Fibroblast of skin of scalp (primary cell): ENCODE measurements at places on chromosomes 5 and 9.

DNA sequence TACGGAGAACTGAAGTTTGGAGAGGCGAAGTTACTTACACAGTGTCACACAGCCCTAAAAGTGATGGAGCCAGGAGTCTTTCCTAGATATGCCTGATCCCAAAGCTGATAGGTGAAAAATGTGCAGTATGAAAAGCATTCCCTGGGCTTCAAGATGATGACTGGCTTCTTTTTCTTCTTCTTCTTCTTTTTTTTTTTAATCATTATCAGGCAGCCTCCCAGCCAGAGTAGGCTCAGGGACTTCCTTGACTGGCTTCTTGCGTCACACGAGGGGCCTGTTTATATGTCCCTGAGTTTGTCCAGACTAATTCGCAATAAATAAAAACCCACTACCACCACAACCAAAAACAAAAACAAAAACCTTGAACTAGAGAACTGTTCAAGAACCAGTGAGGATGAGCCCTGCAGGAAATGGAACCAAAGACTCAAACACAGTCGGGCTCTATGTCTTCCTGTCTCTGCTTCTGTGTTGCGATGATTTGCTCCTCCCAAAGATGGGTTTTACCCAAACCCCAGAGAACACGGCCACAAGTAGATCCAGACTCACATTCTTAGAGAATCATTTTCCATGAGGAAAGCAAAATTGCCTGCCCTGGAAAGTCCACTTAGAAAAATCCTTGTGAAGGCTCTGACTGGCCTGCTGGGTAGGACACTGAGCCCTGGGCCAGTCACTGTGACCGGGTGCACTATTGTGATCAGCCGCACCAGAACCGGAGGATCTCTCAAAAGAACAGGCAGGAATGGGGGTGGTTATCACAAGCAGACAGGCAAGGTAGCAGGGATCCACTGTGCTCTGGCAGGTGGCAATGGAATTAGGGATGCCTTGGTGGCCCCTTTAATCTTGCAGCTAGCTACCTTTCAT lies 38.0 kb upstream of the ADAM19 start:
- no peak for DNase-seq

DNA sequence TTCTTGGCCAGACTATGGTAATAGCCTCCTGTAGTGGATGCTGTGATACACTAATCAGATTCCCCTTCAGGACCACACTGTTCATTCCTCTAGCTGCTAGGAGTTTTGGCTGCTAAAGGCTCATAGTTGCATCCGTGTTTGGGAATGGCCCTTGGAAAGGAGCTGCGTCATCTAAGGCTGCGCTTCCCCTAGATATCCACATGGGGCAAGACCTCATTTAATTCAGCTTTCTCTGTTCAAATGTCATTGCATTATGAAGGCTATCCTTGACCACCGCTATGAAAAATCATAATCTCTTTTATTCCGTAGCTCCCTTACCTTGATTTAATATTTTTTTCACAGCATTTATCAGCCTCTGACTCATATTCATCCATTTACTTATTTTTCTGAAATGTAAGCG lies 258.3 kb upstream of the NR4A3 start:
- DNase-seq, result no peak

DNA sequence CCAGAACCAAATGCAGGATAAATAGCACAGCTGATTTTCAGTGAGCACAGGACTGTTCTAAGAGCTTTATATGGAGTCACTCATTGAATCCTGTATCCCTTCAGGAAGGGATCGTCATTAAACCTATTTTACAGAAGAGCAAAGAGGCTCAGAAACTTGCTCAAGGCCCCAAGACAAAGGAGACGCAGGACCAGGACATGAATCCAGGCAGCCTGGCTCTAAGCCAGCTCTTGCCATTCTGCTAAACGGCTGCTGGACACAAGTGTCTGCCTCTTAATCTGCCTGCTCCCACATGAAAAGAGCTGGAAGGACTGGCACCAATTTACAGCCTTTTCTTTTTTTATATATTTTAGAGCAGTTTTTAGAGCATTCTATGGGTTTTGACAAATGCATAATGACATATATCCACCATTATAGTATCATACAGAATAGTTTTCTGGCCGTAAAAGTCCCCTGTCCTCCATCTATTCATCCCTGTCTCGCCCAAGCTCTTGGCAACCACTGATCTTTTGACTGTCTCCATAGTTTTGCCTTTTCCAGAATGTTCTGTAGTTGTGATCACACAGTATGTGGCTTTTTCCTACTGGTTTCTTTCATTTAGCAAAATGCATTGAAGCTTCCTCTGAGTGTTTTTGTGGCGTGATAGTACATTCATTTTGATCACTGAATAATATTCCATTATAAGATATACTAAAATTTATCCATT lies 37.5 kb downstream of the RETREG1 start:
- DNase-seq, result no peak

DNA sequence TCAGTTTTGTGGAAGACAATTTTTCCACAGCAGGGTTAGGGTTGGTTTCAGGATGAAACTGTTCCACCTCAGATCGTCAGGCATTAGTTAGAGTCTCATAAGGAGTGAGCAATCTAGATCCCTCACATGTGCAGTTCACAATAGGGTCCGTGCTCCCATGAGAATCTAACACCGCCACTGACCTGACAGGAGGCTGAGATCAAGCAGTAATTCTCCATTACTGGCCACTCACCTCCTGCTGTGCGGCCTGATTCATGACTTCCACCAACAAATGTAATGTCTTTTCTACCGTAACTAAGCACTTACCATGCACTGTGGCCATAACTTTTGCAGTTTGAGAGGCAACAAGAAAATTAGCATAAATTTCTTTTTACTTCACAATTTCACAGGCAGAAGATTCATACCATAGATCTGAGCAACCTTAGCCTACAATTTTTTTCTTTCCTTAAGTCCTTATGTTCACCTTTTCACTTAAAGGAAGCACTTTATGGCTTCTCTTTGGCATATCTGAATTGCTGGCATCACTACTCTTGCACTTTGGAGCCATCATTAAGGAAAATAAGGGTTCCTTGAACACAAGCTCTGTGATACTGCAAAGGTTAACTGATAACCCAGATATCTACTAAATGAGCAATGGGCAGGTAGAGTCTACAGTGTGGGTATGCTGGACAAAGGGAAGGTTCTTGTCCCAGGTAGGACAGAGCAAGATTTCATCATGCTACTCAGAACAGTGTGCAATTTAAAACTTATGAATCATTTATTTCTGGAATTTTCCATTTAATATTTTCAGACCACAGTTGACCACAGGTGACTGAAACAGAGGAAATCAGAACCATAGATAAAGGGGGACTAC lies 83.0 kb upstream of the IFNK start:
- no peak for DNase-seq

DNA sequence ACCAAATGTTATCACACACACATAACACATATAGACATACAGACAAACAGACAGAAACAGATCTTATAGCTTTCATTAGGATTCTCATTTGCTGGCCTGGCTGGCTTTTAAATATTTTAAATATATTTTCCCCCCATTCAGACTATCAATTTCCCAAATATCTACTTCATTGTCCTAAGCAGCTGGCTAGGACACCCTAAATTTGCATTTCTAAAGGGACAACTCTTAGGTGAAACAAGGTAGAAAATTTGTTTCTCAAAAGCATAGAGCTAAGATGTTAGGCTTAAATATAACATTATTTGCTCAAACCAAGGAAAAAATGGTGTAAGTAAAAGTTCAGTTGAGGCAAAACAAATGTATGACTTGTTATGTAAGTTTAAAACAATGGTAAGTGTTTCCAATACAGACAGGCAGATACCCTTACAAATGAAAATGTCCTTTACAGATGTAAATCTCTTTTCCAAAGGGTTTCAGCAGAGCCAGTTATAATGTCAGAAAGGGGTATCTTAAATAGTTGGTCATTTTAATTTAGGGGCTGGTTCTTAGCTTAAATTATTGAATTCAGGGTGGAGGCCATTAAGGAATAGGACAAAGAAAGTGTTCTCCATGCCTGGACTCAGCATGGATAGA lies 522.8 kb downstream of the DMRTA1 start:
- DNase-seq, result no peak
